ENCODE measurements at places on chromosomes 2 and 18.
A peak's percentile ranks its signal among the peaks of the same experiment; 100 is the strongest.

DNA sequence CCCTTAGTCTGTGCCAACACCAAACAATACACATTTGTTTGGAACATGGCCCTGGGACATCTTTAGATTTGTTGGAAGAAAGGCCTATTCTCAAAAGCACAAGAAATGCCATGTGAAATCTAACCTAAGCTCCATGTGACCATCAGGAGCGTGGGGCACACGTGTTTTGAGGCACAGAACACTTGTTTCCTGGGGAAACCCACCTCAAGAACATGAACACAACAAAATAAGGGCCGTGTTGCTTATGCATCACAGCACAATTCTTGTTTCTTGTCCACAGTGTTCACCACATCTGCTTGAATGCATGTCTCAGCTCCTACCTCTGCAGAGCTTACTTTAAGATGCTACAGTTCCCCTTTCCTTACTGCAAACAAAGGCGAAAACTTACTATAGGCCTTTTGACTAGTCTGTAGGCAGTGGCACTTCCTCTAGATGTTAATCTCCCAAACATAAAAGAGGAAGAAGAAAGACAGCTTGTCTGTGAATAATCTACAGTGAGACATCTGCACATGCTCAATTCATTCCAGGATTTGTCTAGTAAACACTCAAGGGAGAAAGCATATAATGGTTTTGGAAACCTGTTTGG is 165.0 kb downstream of the ANKRD44 start:
- DNase-seq, result no peak

- no peak for DNase-seq
These were observed 288.4 kb downstream of the PIEZO2 start for GRCh38 chr18:10860928-10861327.

DNA sequence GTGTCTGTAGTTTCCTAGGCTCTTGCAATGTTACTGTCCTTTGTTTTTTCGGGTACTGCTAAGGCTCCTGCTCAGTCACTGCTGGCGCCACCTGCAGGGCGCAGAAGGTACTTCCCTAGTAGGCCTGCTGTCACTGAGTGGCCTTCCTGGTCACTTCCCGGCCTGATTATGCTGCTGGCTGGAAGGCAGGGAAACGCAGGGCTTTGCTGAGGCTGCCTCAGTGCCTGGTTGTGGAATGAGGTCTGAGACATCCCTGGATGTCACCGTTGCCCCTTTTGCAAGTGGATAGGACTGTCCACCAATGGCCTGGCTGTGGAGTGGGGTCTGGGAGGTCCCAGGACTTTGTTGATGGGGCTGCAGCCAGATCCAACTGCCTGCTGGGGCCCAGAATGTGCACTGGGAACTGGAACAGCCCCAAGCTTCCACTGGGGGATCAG is 13.1 kb downstream of the DAW1 start:
- peak; percentile 77 for DNase-seq

- no peak for DNase-seq
These were observed 187.8 kb upstream of the HDAC4 start for GRCh38 chr2:239588451-239589269.

DNA sequence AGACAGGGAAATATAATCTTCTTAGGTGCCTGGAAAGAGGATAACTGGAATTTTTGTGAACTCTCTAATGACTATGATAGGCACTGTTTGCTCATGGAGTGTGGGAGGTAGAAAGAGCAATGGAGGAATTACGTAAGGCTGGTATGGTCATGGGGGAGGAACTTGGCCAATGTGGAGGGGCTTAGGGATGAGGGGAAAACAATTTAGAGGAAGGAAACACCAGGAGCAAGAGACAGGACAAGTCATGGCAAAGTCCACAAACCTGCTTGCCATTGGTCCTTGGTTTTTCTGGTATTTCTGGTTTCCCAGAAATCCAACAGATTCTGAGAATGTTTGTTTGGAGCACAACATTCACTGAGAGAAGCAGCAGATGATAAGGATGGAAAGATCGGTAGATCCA is 274.2 kb downstream of the DYSF start:
- no peak for DNase-seq

DNA sequence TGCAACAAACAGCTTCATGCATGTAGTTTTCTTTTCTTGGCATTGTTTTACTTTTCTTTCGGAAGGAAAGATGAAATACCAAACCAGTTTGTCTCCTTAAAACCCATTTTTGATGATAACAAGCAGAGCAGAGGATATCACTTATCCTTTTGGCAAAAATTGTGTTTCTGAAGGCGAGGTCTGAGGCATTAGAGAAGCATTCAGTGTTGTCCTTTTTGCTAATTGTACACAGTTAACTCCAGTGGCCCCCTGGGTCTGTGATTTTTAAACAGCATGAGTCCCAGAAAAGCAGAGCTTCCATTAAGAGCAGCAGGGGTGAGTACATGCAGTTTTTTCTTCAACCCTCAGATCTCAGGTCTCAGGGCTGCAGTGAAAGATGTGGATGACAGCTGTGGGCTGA is 41.3 kb downstream of the TTC39C start:
- peak; percentile 36 for DNase-seq

- peak; percentile 61 for DNase-seq
These were observed 414.2 kb upstream of the CHST9 start for GRCh38 chr18:27599202-27599829.
